Fibroblast of the aortic adventitia (primary cell): ENCODE measurements at places on chromosomes 12 and 14.

GRCh38 chr12:15797818-15798217 is 8.6 kb upstream of the EPS8 start:
- no peak for DNase-seq

DNA sequence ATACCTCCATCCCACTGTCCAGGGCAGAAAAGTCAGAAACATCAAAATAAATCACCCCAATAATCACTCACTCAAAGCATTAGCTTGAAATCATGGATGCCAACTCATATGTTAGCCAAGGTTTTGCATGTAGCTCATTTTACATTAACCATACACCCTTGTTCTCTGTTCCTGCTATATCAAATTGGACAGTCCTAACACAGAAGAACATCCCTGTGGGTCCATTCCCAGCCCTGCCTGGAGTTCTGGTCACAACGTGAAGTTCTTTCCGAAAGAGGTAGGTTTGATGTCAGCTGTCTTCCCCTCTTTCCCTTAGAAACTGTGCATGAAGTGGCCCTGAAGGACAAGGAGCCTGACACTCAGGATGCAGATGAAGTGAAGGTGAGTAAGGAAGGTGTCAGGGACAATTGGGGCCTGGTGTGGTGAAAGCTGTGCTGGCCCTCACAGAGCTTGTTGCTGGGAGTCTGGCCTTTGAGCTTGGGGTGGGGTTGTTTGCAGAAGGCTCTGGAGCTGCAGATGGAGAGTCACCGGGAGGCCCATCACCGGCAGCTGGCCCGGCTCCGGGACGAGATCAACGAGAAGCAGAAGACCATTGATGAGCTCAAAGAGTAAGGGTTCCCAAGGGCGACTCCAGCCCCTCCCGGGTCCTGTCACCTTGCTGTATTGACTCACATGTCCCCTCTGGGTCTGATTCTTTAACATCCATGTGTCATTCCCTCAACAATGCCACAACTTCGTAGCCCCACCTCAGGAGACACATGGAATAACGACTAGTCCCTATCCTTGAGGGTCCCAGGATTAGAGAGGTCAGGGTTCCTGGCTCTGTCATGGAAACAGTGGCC is 15.0 kb upstream of the PIP4K2C start:
- DNase-seq, result no peak

DNA sequence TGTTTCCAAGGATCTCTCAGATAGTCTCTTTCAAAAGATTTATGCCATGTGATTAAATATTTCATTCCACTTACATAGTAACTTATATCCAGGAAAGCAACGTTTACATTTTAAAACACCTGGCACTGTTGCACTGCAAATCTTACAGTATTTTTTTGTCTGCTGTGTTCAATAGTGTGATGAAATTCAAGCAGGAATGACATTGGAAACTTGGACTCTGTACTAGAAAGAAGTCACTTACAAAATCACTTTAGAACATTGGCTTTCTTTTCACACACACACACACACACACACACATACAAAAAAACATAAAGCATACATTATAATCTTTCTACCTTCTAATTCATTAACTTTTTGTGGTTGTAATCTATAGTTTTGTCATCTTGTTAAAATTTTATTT is 66.2 kb upstream of the USP15 start:
- DNase-seq, result no peak

GRCh38 chr12:13268581-13268980 is 72.1 kb downstream of the EMP1 start:
- DNase-seq, result no peak

GRCh38 chr12:70883855-70884254 is 36.7 kb downstream of the PTPRR start:
- DNase-seq, result no peak

GRCh38 chr12:100793182-100793581 is 1.4 kb upstream of the ANO4 start:
- DNase-seq, result peak; percentile 17

DNA sequence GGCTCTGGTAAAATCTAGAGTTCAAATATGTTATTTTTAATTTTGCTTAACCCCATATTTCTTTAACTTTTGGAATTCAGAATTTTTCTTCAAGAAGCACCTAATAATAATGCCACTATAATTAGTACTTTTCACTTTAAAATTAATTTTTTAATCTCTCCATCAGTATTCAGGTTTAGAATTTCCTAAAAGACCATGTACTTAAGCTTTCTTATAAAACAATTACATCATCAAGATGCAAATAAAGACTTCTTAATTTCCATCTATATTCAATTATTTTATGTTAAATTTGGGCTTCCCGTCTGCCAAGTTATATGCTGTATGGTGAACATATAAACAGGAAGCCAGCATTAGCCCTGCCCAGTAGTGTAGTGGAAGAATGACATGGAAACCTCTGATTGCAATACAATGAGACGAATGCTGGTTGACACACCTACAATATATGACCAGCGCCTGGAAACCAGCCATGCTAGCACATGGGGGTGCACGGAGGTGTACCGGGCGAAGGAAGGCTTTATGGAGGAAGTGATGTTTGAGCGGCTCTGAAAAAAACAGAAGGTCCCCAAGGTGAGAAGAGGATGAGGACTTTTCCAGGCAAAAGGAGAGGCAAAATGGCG is 82.2 kb downstream of the LLPH start:
- no peak for DNase-seq

GRCh38 chr12:94140556-94140955 is 7.8 kb upstream of the PLXNC1 start:
- DNase-seq, result no peak

DNA sequence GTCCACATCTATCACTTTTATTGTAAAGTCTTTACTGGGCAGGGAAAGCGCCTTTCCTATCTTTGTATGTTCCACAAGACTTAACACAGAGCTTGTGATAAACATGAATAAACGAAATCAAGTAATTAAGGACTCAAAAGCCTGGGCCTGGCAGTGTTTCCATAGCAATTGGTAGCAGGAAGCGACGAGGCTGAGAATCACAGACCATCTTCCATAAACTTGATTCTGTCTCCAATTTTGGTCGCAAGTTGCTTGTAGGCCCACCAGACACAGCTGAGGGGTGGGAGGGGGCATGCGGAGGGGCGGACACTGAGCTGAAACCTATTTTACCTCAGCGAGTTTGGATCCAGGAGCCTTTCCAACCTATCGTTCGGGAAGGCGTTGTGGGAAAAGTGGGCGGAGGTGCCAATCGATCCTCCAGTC is 302 bp downstream of the CCDC38 start:
- DNase-seq, result no peak

GRCh38 chr12:95976416-95976832 is 19.7 kb downstream of the HAL start:
- peak; percentile 19 for DNase-seq

- DNase-seq, result peak; percentile 30
These were observed 615 bp downstream of the CDKN1B start for GRCh38 chr12:12717586-12718380.

DNA sequence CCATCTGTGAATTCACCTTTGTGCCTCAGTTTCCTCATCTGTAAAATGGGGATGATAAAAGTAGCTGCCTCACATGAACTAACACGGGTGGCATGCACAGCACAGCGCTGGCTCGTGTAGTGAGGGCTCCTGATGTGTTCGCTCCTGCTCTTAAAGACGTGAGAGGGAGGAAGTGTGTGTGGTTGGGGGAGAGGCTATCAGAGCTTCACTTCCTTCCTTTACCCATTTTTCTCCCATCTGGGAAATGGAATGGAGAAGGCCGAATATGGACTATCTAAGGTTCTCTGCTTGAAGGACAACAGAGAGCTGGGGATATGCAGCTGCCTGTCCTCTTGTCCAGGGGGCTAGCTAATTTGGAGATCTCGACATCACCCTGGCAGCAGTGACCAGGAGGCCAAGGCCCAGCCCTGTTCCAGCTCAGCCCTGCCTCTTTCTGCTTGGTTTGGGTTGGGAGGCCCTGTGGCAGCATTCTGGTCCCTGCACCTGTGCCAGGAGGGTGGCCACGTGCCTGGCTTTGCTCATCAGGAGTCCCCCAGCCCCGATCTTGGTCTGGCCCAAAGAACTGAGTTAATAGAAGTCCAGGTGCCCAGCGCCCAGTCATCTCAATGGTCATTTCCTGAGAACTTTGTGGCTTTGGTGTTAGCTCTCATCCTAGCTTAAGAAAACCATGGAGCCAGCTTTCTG is 44.5 kb upstream of the ESRRB start:
- DNase-seq, result no peak

DNA sequence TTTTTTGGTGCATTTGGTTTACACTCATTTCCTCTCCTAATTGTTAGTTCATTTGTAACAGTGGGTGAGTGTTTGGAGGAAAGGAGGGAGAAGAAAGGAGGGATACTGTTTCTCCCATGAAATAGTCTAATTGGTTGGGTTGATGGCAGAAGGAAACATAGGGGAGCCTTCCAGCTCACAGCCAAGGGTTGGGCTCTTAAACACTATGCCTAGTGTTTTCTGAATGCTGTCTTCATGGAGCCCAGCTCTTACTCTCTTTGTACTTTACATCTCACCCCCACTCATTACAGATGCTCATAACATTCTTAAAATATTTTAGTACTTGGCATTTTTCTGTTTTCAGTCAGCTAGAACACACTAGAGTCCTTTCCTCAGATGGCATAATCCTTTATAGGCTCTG is 38.2 kb downstream of the BAZ2A start:
- no peak for DNase-seq

GRCh38 chr12:97967831-97968230 is 505.2 kb downstream of the RMST start:
- no peak for DNase-seq

DNA sequence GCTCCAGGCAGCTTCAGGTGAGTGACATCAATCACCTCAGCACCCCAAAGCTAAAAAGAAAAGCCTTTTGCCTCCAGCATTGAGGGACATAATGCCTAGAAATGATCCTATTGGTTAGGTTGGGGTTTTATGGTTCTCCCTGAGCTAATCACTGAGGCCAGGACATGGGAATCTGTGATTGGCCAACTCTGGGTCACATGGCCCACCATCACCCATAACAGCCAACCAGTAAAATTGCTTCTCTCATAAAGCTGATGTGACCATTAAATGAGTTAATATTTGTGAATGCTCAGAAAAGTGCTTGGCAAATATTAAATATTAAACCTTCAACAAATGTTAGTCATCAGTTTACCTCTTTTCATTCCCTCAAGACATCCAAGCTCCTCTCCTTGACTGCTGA is 60.2 kb downstream of the TBX3 start:
- DNase-seq, result no peak

DNA sequence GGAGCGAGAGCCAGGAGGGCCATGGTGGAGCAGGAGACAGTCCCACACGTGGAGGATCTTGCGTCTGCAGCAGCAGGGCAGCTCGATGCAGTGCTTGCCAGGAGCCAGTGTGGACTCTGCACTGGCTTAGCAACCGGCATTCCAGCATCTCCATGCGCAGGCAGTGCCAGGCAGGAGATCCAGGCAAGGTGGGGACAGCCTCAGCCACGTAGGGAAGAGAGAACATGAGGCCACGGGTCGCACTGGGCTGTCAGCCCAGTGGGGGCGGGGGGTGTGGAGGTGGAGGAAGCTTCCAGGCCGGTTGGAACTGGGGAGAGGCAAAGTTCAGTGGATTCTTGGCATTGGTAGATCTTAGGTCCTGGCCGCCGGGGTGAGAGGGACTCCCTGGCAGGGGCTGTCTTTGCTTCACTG is 121.0 kb upstream of the EVL start:
- DNase-seq, result no peak

DNA sequence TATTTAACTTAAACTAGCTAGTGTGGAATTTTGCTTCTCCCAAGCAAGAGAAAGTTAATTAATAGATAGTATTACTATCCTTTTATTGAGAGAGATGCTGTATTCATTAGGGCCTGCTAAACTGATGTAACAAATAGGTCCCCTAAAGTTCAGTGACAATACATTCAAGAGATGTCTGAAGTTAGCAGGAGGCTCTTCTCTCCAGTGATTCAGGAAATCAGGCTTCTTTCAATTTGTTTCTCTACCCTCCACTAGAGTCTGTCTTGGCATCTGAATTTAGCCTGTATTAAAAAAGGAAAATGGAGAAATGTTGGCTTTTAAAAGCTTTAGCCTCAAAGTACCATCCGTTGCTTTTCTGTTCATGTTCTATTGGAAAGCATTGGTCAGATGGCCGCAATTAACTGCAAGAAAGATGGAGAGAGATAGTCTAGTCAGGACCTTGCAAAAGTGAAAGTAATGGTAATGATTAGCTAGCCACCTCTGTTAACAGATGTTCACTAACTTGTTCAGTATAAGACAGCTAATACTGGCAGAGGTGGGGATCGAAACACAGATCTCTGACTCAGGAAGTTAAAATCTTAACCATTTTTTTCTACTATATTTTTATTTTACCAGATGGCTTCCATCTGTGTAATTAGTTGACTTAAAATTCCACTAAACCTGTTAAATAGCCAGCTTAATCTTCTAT is 786.8 kb downstream of the TMTC2 start:
- no peak for DNase-seq

GRCh38 chr12:101567918-101568317 is 26.9 kb upstream of the MYBPC1 start:
- no peak for DNase-seq

GRCh38 chr12:64526859-64527258 is 74.9 kb downstream of the TBK1 start:
- peak; percentile 9 for DNase-seq
